ENCODE measurements at places on chromosomes 3 and 15.

- peak; percentile 4 for DNase-seq
Measured at GRCh38 chr15:70702584-70702983, 60.8 kb downstream of the UACA start.

GRCh38 chr3:79306934-79307570 lies 460.7 kb downstream of the ROBO1 start:
- DNase-seq, result no peak

- no peak for DNase-seq
Measured at GRCh38 chr3:58366699-58367098, 34.0 kb downstream of the PXK start.

GRCh38 chr3:24373198-24373959 lies 121.3 kb downstream of the THRB start:
- no peak for DNase-seq

- no peak for DNase-seq
Measured at GRCh38 chr3:30984855-30985749, 90.6 kb upstream of the GADL1 start.

GRCh38 chr3:40780291-40780924 lies 255.6 kb downstream of the ZNF621 start:
- no peak for DNase-seq

- DNase-seq, result no peak
Measured at GRCh38 chr3:61688307-61688984, 127.1 kb downstream of the PTPRG start.

DNA sequence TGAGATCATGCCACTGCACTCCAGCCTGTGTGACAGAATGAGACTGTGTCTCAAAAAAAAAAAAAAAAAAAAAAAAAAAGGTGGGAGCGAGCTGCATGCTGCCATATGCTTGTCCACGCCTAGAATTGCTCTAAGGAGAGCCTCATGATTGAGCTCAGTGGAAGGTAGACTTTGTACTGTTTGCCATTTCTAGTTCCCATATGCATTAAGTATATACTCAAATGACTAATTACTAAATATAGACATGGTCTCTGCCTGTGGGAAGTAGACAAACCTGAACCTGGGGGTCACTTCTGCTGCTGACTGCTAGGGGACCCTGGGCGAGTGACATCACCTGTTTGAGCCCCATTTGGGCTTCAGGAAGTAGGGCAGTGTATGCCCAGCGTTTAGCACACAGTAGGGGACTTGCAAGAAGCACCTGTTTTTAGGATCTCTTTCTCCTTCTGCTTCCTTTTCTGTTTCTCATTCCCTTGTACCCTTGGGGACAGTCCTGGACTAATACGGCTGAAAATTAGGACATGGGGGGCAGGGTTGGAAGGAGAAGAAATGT lies 27.2 kb downstream of the PRKCD start:
- DNase-seq, result no peak

- DNase-seq, result no peak
Measured at GRCh38 chr15:59221511-59222505, 15.2 kb downstream of the LDHAL6B start.

GRCh38 chr3:14525685-14526631 lies 14.2 kb downstream of the GRIP2 start:
- DNase-seq, result no peak

- DNase-seq, result no peak
Measured at GRCh38 chr3:151347432-151347831, 18.1 kb upstream of the P2RY13 start.

DNA sequence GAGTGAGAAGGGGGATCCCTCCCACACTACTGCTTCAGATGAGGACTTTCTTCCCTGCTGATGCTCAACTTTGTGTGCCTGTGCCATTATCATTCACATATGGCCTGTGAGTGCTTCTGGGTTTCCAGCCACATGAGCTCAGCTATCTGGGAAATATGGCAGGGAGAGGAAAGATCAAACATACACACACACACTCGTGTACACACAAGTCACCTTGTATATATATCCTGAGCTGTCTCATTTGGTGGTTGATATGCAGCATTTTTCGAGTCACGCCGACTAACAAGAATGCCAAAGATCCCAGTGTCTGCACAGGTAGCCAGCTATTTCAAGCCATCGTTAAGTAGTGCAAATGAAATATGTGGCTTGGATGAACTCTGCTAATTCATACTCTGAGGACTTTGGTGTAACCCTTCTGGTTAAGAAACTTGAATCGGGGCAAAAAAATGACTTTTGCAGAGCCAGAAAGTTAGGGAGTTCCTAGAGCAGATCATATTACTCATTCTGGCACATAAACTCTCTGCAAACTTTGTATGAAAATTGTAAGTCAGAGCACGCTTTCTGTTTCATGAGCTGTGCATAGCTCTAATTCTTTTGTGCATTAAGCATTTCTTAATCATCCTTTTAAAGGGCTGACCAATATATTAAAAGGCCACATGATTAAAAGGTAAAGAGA lies 24.9 kb upstream of the WNT5A start:
- no peak for DNase-seq

DNA sequence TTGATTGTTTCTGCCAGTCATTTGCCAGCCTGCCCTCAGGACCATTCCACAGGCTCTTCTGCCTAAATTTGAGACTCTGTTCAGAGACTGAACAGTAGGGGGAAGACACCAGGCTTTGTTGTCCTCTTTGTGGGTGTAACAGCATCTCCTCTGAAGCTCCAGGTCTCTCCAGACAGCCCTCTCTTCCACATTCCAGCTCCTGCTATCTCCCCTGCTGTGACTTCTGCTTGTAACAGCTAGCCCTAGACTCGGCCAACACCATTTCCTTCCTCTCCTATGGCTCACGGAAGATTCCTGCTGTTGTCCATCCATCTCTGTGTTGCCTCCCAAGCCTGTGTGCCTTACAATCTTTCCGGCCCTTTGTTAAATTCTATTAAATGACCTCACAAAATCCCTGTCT lies 40.2 kb downstream of the SUCLG2 start:
- DNase-seq, result no peak

DNA sequence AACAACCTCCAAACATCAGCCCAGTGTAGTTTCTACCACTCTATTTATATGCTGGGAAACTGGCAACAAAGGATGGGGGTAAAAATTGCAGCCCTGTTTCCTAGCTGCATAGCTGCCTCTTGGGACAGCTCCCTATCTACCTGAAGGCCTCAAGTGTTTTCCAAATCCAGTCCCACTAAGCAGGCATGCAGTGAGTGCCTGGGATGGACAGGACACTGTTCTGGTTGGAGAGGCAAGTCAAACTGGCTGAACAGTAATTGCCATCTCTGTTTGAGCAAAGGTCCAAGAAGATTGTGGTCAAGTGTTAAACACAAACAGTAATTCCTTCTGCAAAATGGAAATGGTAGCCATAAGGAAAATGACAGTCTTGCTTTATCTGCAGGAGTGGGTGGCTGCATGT lies 125.4 kb downstream of the FMN1 start:
- DNase-seq, result no peak

DNA sequence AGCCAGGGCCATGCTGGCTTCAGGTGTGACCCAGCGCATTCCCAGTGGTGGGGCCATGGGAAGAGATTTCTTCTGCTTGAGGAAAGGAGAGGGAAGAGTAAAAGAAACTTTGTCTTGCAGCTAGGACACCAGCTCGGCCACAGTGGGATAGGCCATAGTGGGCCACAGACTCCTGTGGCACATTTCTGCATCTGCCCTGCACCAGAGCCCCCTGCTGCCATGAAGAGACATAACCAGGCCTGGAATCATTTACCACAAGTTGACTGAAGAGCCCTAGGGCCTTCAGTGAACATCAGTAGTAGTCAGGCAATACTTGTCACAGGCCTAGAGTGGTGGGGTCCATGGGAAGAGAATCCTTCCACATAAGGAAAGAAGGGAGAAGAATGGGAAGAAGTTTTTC lies 411.4 kb upstream of the ARL6 start:
- DNase-seq, result no peak

- no peak for DNase-seq
Measured at GRCh38 chr3:127067116-127067910, 84.4 kb downstream of the PLXNA1 start.

GRCh38 chr3:48662753-48663488 lies at the start of gene CELSR3:
CELSR3 (minus strand) TSS chr3:48662886; CDS start chr3:48662634, 252 bp downstream.
- DNase-seq, result peak; percentile 67

DNA sequence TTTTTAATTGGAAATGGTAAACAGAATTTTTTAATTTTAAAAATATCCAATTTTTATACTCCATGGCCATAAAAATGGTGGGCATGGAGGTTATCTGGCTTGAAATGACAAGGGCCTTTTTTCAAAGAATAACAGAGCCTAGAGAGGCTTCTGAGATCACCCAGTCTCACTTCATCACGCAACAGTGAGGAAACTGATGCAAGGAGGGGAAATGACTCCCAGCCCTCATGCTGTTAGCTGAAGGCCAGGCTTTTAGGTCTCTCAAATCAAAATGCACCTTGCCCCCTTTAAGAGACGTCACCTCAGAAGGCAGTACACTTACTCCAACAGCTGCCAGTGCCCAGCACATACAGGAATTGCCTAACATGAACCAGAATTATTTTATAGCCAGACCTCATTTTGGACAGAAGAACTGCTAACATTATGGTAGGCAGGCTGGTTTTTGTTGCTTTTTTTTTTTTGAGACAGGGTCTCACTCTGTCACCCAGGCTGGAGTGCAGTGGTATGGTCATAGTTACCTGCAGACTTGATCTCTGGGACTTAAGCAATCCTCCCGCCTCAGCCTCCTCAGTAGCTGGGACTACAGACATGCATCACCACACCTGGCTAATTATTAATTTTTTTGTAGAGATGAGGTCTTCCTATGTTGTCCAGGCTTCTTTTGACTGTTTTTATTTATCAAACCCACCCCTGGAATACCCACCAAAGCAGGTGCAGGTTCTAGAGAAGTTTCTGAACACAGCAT lies 9.1 kb downstream of the RAB43 start:
- DNase-seq, result no peak

GRCh38 chr3:124707656-124708062 lies 22.6 kb upstream of the UMPS start:
- no peak for DNase-seq

DNA sequence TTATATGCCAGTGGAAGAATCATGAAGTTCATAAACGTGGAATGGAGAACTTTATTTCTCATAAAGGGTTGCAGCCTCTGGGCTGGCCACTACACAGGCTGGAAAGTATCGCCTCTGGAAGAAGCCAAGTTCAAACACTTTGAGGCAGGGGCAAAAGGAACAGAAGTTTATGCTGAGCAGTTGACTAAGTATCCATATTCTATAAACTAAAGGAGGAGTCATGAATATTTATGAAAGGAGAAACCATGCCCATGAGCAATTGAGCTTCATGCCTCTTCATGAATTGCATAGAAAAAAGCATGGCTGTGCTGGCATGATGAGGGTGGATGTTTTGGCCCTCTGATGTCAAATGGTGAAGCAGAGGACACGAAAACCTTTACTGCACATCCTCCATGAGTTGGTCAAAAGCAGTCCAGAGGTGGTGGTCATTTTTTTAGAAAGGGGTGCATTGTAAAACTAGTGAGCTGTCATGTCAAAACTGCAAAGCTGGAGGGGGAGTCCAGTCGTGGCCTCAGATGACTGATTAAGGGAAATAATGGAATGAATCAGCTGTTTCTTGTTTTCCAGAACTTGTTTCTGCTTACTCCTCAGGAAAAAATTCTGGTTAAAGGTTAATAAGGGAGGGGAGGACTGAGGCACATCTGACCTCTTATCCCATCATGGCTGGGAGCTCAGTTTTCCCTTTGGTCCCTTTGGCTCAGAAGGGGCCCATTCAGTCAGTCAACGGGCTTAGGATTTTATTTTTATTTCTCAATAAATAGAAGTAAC lies 276.7 kb downstream of the CHL1 start:
- no peak for DNase-seq

- no peak for DNase-seq
Measured at GRCh38 chr3:148512648-148513047, 185.1 kb upstream of the AGTR1 start.

GRCh38 chr3:184441202-184441900 lies 61.5 kb downstream of the CHRD start:
- DNase-seq, result no peak

DNA sequence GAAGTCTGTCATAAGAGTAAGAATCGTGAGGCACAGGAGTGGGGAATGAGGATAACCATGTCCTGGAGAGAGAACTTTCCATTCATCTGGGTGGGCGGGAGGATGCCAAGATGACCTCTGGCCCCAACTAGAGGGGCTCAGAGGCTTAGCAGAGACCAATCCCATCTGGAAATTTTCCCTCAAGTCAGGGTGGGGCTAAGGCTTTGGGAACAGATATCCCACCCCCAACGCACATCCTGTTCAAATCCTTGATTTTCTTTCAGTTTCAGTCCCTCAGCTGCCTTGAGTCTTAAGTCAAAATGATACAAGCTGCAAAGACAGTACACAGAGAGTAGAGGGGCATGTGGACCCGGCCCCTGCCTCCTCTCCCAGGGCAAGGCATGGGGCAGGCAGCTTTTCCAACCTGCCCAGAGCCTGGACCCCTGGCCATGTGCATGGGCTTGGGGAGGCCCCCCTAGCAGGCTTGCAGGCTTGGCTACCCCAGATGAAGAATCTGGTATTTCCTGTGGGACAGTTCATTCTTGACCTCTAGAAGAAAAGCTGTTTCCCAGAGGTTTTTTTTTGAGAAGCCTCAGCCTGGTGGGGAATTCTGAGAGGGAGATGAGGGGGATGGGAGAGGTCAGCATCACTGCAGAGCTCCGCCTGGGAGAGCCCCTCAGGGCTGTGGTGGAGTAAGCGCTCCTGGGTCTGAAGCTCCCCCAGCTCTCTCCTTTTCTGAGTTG lies 109.7 kb upstream of the HACD2 start:
- no peak for DNase-seq

- no peak for DNase-seq
Measured at GRCh38 chr3:131356006-131356595, 25.5 kb upstream of the NUDT16 start.

- no peak for DNase-seq
Measured at GRCh38 chr3:189001559-189001958, 170.2 kb upstream of the TPRG1 start.

- no peak for DNase-seq
Measured at GRCh38 chr3:197165890-197166289, 132.5 kb downstream of the DLG1 start.

DNA sequence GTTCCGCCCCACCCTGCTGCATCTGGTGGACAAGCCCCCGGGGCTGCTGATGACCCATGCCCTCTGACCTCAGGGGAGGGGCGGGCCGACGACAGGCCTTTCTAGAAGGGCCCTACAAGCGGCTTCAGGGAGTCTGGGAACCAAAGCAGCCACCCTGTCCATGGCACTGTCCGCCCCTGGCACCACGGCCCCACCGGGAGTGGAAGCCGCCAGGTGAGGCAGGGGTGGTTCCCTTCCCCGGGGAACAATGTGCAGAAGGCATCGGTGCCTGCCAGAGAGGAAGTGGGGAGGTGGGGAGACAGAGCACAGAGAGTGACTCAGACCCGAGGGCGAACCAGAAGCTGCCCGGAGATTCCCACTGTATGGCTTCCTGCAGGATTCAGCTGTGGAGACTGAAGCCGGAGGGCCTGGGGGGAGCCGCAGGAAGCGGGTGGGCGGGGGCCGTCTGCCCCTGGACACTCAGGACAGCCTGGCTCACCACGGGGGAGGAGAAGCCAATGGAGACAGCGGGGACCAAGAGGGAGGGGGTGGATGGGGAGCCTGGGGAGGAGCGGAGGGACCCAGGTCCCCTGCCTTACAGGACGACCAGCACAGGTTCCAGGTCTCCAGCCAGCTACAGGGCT lies 134.0 kb downstream of the TPRA1 start:
- no peak for DNase-seq
